ENCODE measurements at places on chromosomes 5 and 9. TPM values are rescaled to one million over a fixed set of nuclear protein-coding genes. Genes with fewer than 3 reads are reported as not detected.

GRCh38 chr9:121305269-121305994 lies 37.5 kb downstream of the GSN start:
- peak; percentile 64 for DNase-seq

DNA sequence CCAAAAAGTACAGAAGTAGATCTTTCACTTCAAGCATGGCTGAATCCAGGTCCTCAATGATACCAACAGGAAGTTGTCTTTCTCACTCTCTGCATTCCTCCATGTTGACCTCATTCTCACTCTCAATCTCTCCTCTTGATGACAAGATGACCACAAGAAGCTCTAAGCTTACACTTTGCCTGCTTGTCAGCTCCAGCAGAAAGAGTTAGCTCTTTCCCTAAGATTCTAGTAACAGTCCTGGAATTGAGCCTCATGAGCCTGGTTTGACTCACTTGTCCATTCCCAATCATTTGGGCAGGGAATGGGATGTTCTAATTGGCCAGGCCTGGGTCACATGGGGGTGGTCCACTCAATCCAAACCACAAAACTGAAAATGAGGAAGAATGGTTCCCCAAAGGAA lies 3.3 kb upstream of the CLTA start:
- no peak for DNase-seq

GRCh38 chr9:112795921-112796320 lies 45.4 kb downstream of the SNX30 start:
- no peak for DNase-seq

- DNase-seq, result peak; percentile 73
Observed at GRCh38 chr9:14993061-14993800, 83.0 kb upstream of the FREM1 start.

IRX4 gene
- not detected for total RNA-seq

Data from gastrocnemius medialis (tissue), 4 donors.